Endodermal cell (in vitro differentiated cells): ENCODE measurements at places on chromosomes 1 and 21. TPM values are rescaled to one million over a fixed set of nuclear protein-coding genes. Genes with fewer than 3 reads are reported as not detected.

- DNase-seq, result no peak
Observed at GRCh38 chr1:185015631-185016030, 29.7 kb upstream of the RNF2 start.

Gene OR6K3
- total RNA-seq, result not detected in 3 replicates

Gene DNASE2B
- total RNA-seq, result not detected in 3 replicates

DNA sequence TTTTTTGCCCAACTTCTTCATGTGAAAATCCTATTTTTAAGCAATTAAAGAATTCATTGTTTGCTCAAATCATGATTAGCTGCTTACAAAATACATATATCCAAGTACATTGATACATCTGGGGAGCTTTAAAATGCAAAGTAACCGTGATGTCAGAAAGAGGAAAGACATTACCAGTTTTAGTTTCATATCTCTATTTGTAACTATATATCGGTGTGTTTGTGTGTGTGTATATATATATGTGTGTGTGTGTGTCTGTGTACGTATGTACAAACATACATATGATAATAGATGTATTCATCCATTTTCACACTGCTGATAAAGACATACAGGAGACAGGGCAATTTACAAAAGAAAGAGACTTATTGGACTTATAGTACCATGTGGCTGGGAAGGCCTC, 310.1 kb downstream of the DPYD start:
- DNase-seq, result no peak

DNA sequence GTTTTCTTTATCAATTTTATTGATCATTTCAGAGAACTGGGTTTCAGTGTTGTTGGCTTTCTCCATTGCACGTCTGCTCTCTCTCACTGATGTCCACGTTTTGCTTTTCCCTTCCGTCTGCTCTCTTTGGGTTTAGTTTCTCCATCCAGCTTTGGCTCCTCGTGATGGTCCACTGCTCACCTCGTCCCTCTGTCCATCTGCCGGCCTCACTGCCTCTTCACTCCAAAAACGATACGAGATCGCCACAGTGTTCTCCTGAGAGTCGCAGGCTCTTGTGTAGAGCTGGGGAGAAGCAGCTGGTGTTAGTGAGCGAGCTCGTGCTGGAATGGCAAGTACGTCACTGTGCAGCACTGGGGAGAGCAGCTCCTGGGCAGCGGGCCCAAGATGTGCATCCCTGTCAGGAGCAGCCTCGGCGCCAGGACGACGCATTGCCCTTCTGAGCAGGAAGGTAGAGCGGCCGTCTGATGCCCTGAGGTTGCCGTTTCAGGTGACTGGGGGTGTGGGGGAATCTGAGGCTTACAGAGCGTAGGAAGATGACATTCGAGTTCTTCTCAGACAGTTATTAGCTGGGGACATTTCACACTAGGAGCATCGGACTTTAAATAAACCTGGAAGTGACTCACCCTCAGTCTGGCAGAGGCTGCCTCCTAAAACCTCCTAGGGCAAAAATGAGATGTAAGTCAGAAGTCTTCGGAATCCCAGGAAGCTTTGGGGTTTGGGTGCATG, 31.4 kb upstream of the PCBP3 start:
- DNase-seq, result peak; percentile 35

DNA sequence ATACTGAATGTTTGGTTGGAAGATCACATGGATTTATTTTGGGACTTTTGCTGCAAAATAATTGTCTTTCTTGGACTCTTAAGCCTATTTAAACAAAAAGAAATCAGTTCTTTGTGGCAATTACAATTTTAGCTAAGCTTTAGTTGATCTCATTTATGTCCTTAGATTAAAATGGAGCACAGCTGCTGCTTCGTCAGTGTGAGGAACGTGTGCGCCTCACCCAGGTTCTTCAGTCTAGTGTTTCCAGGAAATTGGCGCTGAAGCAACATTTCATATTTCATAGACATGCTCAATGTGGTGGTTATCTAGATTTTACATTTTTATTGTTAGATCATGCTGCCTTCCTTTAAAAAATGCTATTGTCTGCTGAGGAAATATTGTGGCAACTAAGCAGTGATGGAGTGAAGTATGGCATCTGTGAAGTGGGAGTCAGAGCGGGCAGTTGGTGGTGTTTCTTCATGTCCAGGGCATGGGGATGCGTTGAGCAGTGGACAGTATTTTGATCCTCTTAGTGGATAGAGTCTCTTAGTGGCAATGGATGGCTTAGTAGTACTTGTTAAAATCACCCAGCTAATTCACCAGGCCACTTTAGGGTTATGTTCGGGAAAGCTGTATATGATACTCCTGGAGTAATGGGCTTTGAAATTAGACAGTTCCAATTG, 5.6 kb downstream of the DDI2 start:
- DNase-seq, result no peak

DNA sequence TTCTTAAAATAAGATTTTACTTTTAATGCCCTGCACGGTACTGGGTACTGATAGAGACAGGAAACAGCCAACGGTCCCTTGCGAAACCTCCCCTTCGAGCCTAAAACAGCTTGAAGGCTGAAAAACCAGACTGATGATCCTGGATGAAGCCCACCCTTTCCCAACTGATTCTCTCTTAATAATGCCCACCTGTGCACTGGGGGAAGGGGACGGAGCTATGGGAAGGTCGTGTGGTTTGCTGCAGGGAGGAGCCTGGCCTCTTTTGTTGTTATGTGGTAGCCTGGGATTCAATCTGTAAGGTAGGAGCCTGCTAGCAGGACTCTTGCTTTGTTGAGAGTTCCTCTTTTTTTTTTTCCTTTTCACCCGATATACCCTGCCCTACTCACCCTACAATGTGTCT, 25.6 kb downstream of the SAMSN1 start:
- DNase-seq, result no peak

DNA sequence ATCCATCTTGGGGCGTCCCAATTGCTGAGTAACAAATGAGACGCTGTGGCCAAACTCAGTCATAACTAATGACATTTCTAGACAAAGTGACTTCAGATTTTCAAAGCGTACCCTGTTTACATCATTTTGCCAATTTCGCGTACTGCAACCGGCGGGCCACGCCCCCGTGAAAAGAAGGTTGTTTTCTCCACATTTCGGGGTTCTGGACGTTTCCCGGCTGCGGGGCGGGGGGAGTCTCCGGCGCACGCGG, 282 bp upstream of the SOD1 start:
- DNase-seq, result no peak

DNA sequence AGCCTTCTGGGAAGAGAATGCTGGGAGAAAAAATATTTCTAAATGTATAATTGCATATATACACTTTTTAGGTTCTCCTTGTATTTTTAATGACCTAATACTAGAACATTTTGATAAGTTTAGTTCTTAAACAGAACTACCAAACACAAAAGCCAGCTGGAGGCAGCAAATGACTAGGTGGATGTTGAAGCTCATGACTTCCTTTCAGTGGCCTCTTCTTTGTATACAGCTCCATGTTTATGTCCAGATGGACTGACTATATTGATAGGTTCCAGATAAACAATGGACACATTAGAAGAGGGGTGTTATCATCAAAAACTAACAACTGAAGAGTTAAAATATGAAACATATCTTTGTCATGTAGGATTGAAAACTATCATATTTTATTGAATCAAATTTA, 52.5 kb downstream of the LRRC8D start:
- no peak for DNase-seq

DNA sequence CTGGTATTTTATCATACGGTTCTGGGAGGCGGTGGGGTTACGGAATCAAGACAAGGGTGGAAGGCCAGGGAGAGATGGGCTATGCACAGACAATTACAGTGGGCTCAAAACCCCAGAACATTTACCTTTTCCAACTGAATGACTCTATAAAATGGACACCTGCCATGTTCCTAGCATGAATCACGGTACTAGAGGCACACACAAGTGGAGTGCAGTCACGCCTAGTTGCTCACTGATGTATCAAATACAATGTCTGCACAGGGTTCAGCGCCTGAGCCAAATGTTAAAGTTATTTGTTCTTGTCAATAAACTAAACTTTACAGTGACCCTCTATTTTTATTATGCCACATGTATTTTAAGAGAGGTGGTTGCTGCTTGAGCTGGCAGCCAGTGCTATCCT, 121.4 kb downstream of the ATG4C start:
- no peak for DNase-seq

Gene DUSP23
- 21.0 to 32.8 TPM (median 32.3 TPM) in 3 replicates for total RNA-seq

Gene SELE
- not detected in 3 replicates for total RNA-seq

GRCh38 chr1:46621930-46622329, 5.3 kb upstream of the MOB3C start:
- no peak for DNase-seq

Gene E2F2
- 6.1 and 7.3 TPM in 2 replicates for total RNA-seq

DNA sequence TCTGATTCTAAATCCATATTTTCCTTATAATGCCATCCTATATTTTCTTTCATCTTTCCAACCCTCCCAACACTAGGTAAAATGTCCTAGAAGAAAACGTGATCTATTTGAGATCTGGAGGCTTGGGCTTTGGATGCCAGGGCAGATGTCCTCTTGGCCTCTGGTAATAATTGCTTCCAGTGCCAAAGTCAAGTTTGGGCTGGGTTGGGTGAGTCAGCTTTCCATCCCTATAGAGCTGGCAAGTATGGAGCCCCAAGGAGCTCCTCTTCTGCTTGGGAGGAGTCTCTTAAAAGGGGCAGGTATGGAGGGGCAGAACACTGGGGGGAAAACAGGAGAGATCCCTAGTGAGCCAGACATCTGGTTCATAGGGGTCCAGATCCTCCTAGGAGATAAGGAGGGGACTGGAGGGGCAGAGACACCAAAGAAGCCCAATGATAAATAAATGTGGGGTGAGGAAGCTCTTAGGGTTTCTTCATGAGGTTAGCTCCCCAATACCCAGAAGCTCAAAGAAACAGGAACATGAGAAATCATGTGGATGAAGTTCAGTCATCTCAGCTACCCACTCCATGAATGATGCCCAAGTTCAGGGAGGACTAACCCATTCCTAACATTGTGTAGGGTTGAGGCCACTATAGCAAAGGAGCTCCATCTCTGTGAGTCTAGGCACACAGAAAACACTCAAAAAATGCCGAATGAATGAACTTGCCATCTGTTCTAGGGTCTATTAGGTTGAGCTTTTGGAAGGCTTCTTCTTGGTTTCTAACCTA, 3.5 kb downstream of the C1orf116 start:
- no peak for DNase-seq

DNA sequence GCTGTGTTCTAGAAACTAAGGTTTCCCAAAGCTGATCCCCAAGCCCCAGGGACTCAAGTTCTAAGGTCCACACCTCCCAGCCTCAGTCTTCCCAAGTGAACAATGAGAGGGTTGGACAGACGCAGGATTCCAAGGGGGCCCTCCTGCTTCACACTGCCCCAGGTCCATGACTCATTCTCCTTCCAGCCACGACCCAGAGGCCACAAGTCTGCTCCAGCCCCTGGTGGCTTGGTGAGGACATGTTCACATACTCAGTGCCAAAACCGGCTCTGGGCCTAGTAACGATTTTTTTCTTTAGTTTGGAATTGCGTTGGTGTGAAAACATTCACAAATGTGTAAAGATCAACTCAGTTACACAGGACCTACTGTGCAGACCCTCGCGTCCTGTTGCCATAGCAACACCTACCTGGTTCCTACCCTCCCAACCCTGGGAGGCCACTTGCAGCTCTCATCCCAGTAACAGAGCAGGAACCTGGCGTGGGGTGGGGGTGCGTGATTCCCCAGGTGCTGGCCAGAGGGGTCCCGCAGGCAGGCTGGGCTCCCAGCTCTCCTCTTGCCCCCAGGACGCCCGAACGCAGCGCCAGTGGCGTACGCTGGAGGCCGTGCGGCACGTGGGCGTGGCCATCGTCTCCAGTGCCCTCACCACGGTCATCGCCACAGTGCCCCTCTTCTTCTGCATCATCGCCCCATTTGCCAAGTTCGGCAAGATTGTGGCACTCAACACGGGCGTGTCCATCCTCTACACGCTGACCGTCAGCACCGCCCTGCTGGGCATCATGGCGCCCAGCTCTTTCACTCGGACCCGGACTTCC, 57.0 kb downstream of the DISP3 start:
- no peak for DNase-seq

Gene ANKRD34A
- total RNA-seq, result 0.55 and 0.66 TPM in 2 replicates

Gene PTPN14
- 64.3 and 72.6 TPM in 2 replicates for total RNA-seq

Gene CTSS
- total RNA-seq, result 0.11 TPM in 1 of 2 replicates, not detected in the other

GRCh38 chr1:170520601-170521000, 11.4 kb upstream of the GORAB start:
- DNase-seq, result no peak

DNA sequence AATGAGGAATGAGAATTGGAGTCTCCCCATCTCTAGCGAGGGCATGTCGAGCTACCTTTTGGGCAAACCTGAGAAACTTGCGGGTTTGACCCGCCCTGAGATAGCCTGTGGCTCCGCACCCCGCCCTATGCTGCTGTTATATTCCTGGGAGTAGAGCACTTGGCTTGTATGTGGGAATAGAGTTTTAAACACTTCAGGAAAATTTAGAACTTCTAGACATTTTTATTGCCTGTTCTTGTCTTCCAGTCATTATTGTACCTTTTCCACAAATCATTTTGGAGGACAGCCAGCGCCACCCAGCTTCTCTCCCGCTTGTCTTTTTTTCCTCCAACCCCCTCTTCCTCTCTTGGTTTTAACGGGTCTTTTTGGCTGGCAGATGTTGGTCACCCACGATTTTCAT, 738 bp downstream of the GNPAT start:
- DNase-seq, result peak; percentile 62

DNA sequence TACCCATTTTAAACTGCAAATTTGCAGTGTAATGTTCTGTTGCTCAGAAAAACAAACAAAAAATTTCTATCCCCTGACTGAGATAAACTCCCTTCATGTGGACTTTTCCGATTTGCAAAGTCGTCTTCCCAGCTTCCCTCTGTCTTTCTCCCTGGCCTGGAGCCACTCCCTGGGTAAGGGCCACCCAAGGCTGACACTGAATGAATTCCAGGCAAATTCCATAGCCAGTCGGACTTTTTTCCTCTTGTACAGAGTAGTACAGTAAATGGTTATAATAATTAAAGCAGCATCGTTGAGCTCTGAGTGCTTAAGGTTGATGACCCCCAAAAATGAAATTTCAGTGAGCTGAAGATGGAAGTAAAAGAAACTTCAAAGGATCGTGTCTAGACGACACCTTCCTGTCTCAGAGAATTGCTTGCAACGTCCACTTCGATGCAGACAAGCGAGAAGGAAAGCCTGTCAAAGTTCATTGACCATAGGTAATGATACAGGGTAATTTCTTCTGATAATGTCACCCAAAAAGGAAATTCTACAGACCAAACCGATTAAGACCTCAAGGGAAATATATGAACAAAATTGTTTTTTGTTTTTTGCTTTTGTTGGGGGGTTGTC, 33.6 kb upstream of the LHX8 start:
- no peak for DNase-seq

DNA sequence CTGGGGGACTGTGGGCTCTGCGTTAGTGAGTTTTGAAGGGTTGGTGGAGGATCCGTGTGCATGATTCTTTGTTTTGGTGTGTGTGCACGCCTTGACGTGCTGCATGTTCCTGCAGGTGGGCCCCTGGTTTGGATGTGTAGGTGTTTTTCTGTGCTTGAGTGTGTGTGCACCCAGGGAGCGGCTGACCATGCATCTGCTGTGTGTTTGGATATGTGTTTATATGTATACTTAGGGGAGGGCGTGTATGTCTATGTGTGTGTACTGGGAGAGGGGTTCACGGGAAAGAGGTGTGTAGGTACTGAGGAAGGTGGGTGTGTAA, 1.1 kb downstream of the VANGL2 start:
- no peak for DNase-seq

- no peak for DNase-seq
Observed at GRCh38 chr1:84350550-84350949, 47.7 kb upstream of the DNASE2B start.

- no peak for DNase-seq
Observed at GRCh38 chr1:223534677-223535076, 130.8 kb downstream of the CAPN8 start.
